ENCODE measurements at places on chromosomes 3 and 15.

GRCh38 chr15:89785774-89786140, 9.6 kb downstream of the MESP2 start:
- DNase-seq, result no peak

GRCh38 chr3:99921986-99922385, 104.3 kb downstream of the CMSS1 start:
- no peak for DNase-seq

GRCh38 chr15:94100863-94101262, 130.5 kb upstream of the MCTP2 start:
- DNase-seq, result no peak

GRCh38 chr3:177600411-177600810, 403.1 kb upstream of the TBL1XR1 start:
- DNase-seq, result no peak

GRCh38 chr3:41592753-41593510, 369.0 kb downstream of the ULK4 start:
- no peak for DNase-seq

GRCh38 chr15:98875309-98875708, 132.3 kb downstream of the PGPEP1L start:
- no peak for DNase-seq

GRCh38 chr3:191290311-191291025, 38.7 kb upstream of the CCDC50 start:
- DNase-seq, result no peak

DNA sequence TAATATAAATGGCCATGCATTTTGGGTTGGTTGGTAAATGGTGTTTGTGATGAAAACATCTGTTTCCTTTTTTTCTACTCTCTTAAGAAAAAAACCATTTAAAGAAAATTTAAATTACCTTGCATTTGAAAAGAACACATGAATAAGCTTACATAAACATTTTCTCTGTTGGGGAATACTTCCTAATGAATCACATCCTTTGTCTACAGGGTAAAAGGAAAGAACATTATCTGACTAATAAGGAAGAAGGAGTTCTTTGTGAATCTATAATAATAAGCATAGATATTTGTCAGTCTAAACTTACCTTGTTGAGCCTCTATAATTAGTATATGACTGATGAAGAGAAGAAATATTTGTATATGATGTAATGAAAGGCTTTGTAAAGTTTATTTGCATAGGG, 254.1 kb upstream of the ZNF717 start:
- no peak for DNase-seq

- no peak for DNase-seq
Measured at GRCh38 chr15:65154720-65155119, 21.1 kb upstream of the PDCD7 start.

DNA sequence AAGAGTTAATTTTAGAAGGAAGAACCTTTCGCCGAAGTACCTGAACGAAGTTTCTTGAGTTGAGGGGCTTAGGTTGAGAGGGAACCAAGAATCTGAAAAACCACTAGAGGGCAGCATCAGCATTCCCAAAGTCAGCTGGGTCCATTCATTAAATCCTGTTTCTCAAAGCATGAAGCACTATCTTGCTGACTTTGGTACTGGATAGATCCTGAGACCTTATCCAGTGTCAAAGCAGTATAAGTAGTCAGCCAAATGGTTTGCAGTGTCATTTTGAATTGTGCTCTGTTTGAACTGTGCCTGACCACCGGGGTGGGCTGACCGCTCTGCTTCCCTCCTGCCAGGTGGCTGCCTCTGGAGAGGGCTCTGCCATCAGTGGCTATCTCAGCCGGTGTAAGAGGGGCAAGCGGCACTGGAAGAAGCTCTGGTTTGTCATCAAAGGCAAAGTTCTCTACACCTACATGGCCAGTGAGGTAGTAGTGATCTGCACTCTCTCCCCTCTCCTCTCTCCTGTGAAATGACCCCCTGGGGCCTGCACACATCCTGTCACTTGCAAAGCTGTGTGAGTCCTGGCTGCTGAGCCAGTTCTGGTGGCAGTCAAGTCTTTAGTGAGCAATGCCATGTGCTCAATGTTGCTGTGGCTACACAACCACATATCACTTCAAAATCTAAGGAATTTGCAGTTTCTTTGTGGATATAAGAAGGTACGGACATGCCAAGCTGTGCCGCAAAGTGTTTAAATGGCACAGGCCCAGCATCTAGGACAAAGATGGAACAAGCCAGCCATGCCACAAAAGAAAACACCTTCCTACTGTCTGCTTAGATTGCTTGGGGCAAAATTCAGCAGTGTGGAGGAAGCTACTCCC, 21.4 kb upstream of the NR2C2 start:
- DNase-seq, result no peak

DNA sequence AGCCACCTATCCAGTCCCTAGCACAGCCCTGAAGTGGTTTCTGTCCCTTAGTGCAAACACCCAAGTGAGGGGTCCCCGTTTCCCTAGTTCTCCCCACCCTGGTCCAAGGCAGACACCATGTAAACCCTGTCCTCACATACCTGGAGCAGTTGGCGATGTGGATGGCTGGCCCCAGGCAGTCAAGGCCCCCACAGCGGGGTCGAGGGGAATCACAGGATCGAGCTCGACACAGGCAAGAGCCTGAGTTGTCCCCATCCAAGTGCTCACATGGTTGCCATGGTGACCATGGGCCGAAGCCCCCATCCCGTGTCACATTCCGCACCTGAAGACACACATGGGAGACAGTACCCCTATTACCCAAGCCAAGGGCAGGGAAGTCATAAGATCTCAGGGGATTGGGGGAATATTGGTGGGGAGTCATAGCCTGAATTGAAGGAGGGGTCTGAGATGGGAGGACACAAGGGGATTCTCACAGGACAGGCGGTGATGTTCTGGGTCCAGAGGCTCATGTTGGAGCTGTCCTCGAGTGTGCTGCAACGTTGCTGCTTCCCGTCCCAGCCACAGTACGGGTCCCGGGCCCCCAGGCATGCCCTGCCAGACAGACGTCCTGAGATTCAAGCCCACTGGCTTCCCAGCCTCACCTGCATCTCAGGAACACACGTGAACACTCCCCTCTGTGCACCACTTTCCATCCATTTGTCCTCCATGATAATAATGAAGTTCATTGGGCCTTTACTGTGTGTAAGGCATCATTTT, 112.1 kb downstream of the SEMA5B start:
- DNase-seq, result no peak

DNA sequence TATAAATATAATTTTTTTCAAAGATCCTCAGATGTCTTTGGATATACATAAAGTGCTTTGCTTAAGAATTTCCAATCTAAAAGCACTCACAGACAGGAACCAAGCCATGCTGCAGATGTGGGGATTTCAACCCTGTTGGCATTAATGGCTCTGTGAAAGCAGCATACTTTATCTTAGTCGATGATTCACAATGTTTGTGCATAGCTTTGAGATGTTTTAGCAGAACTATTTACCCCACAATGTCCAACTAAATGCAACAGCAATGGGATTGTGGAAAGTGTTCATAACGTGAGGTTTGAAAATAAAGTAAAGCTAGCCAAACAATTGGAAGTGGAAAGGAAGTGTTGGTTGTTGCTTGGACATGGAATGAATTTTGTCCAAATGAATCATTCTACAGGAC, 371.4 kb downstream of the SOX2 start:
- no peak for DNase-seq

All from stimulated activated CD8-positive, alpha-beta memory T cell treated with anti-CD3 and anti-CD28 coated beads, Interleukin-4, amount 100 ng/mL, for 4 hours (primary cell).